ENCODE measurements at places on chromosomes 1 and 21.

GRCh38 chr1:178659789-178660208, 65.2 kb upstream of the RALGPS2 start:
- no peak for DNase-seq

- peak; percentile 29 for DNase-seq
Observed at GRCh38 chr1:155910621-155911121, 478 bp downstream of the RIT1 start.

- no peak for DNase-seq
Observed at GRCh38 chr21:42975886-42976608, 1.7 kb downstream of the PKNOX1 start.

GRCh38 chr1:175377394-175377793, 184.8 kb upstream of the KIAA0040 start:
- no peak for DNase-seq

GRCh38 chr1:165424454-165425216, 20.3 kb downstream of the RXRG start:
- DNase-seq = no peak

DNA sequence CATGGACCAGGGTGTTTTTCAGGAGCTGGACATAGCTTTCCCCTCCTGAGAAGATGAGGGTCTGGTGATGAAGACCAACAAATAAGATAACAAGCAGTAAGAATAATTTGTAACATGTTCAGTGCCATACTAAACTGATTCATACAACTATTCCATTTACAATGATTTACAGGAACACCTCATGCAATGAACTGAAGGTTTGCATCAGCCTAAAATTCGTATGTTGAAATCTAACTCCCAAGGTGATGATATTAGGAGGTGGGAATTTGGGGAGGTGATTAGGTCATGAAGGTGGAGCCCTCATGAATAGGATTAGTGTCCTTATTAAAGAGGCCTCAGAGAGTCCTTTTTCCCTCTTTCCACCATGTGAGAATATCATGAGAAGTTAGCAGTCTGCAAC, 15.9 kb upstream of the NIBAN1 start:
- no peak for DNase-seq

GRCh38 chr1:59560807-59561450, 253.8 kb upstream of the HOOK1 start:
- no peak for DNase-seq

DNA sequence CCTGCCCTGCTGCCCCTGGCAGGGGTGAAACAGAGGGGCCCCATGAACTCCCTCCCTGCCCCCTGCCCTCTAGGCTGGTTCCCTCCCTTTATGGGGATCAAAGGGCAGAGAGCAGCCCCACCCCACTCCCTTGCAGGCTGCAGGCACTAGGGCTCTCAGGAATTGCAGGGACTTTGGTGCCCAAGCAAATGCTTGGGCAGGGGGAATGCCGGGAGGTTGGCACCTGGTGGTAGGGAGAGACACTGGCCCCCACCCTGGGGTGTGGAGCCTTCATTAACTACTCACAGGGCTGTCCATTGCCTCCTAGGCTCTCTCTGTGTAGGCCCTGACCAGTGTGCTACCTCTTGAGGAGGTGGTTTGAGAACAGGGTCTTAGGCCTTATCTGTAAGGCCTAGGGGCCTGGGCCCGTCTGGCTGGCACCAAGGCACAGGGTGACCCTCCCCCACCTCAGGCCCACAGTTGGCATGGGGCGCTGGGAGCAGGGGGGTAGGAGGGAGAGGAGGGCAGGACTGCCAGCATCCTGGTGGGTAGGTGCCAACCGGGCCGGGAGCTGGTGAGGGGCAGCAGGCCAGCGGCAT, 4.7 kb downstream of the ZBTB7B start:
- no peak for DNase-seq

GRCh38 chr21:35565204-35565611, 495.1 kb downstream of the SETD4 start:
- DNase-seq = no peak

DNA sequence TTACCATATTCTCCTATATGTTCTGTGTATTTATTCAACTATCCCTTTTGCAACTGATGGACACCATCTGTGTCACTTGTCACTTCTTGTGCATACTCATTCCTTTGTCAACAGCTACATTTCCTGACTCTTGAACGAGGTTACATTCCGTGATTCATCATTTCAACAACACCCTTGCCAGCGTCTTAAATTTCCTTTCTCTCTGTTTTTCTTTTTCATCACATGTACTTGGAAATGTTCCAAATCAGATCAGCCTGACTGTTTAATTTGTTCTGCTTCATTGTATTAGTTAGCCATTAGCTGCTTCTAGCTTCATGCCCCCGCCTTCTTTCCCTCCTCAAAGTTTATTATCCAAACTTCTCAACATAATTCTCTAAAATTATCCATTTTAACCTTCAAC, 173.0 kb downstream of the ADGRL4 start:
- DNase-seq = peak; percentile 78

GRCh38 chr21:41283211-41283818, 33.3 kb upstream of the FAM3B start:
- DNase-seq = peak; percentile 14

- DNase-seq = peak; percentile 33
Observed at GRCh38 chr1:228646717-228647522, 88.4 kb upstream of the RHOU start.

GRCh38 chr1:6417961-6418667, 1.6 kb downstream of the HES2 start:
- DNase-seq = no peak

DNA sequence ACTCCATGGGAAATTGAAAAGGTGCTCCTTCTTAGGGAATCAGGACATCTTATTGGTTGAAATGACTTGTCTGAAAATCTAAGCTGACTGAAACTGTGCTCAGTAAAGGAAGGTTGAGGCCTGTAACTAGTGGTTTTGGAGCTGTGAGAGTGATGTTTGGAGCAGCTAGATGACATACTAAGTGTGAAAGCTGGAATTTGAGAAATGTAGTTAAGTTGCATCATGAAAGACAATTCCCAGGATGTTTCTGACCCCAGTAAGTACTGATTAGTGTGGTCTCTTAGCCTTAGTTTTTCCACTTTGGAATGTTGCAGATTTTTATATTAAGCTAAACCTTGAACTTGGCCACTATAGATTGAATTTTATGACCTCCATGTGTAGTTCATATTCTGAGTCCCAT, 154.9 kb downstream of the PAPPA2 start:
- DNase-seq = no peak

DNA sequence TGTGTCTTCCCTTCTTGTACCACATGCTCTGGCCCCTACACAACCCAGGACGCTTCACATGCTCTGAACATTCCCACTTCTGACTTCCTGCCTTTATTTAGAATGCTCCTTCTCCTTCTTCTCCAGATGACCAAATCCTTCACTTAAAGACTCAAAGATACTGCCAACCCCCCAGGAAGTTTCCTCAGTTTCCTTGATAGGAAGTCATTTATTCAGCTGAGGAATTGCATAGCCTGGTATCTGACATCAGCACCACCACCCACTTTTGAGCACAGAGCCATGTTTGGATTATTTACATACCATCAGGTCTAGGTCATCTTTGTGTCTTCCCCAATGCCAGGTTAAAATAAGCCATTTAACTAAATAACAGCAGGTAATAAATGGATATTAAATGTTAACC, 42.4 kb downstream of the GFI1 start:
- no peak for DNase-seq

DNA sequence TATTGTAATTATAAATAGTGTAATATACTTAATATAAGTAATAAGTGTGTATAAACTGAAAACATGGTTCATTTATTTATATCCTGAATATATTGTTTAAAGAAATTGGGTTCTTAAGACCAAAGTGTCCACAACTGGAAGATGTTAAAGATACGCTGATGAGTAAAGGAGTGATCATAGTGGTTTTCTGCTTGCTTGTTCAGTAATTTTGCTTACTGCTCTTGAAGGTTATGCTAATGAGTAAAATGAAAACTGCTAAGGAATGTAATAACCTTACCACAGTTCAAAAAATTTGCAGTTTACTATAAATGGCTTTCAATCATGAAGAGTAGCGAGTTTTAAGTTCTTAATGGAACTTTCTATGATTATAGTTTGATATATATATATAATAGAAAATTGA, 22.0 kb downstream of the DONSON start:
- DNase-seq = no peak

DNA sequence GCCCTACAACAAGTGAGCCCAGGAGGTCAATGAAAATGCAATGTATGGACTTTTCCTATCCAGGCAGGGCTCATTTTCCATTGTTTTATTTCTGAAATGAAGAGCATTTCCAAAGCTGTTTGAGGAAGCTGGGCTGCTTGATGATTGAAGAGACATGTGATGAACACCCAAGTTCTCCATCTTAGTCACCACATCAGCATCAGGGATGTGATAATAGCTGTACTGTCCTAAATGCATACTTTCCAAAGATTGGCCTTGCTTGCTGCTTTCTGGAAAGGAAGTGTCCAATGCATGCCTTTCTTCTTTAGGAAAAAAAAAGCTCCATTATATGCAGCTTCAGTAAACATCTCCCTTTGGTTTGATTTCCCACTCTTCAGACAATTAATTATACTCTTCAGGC, 425.9 kb upstream of the RUNX1 start:
- no peak for DNase-seq

DNA sequence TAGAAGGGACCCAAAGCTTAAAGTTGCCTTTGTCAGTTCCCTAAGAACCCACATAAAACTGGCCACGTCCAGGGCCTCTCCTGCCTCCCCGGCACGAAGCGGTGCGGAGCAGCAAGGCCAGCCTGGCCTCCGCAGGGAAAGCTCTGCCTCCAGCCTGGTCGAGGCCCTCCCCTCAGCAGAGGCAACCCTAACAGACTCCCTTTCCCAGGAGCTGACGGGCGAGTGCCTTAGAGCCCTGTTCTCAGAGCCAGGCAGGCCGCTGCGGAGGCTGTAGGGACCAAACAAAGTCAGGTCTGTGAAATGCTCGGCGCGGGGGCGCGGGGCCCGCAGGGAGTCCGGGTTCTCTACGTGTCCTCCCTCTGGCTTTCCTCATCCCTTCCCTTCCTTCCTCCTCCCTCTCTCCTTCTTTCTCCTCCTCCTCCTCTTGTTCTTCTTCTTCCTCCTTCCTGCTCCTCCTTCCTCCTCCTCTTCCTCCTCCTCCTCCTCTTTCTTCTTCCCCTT, 40.7 kb downstream of the RIPK4 start:
- no peak for DNase-seq

DNA sequence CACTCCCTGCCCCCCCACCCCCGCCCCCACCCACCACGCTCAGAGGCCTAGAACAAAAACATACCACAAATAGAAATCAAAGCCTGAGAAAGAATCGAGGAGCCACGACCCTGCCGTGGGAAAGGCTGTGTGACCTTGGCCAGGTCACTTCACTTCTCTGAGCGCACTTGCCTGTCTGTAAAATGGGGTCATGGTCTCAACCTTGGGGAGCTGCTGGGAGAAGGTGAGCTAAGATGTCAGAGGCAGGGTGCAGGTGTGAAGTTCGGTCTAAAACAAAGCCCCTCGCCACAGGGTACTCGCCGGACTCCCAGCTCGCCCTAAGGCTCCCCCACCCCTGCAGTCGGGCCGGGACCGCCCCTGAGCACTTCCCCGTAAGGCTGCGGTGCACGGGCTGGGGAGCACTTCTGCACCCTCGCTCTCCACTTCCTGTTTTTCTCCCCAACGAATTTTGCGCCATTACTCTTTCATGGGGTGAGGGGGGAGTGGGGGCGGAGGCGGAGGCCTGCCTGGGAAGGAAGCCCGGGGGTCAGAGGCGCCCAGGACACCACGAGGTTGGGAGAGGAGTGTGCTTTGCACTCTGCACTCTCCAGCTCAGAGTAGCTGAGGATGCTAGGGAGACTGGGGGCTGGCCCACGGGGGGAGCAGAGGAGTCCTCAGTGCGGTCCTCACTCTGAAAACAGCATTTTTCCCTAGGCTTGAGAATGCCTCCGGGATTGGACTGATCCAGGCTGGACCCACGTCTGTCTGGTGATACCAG, 21.9 kb upstream of the PIK3CD start:
- no peak for DNase-seq

DNA sequence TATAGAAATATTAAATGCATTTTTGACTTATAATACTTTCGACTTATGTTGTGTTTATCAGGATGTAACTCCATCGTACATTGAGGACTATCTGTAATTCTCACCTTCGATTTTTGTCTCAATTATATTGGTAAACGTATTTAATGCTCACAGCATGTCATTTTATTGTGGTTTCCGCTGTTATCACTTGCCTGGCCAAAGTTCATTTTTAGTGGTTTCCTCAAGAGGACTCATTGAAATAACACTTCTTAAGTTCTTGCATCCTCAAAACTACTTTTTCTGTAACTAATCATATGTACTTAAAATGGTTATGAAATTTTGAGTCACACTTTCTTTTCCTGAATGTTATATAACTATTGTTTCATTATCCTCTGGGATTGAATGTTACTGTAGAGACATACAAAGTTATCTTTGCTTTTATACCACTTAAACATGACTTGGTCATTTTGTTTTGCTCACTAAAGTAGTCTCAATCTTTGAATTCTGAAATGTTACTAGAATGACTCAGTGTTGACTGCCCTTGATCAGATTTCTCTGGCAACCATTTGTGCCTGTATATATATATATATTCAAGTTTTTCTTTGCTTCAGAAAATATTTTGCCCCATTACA, 289.6 kb upstream of the PROX1 start:
- DNase-seq = no peak

DNA sequence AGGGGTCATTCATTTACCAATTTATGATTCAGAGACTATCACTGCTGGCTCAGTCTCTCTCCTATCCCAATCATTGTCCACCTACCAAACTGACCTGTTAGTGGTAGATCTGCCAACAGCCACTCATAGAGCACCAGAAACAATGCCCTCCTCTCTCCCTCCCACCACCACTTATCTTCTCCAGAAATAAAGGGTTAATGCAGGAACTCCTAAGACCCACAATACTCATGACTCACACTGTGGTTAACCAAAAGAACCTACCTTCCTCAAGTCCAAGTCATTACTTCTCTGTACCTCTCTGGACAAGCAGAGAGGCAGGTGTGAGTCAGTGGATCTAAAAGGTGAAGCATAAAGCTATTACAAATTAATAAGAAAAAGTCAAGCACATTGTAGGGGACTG, 40.9 kb upstream of the CAMK1G start:
- DNase-seq = no peak

- DNase-seq = no peak
Observed at GRCh38 chr1:4079815-4080214, 179.7 kb upstream of the C1orf174 start.

GRCh38 chr1:247334378-247335133, 2.9 kb upstream of the ZNF496 start:
- no peak for DNase-seq

- DNase-seq = no peak
Observed at GRCh38 chr1:184068354-184068753, 16.8 kb downstream of the TSEN15 start.
